T-cell (primary cell): ENCODE measurements at places on chromosomes 4 and X. TPM values are rescaled to one million over a fixed set of nuclear protein-coding genes. Genes with fewer than 3 reads are reported as not detected.

The VEGFD gene
- not detected for total RNA-seq

The KLHL13 gene
- total RNA-seq = 1.4 TPM

The FAM9C gene
- total RNA-seq = not detected

The IQCM gene
- total RNA-seq = not detected

The SLITRK4 gene
- not detected for total RNA-seq

The DUX4 gene
- total RNA-seq = not detected

The SMIM10 gene
- total RNA-seq = not detected

The USP17L10 gene
- not detected for total RNA-seq

The CT45A3 gene
- total RNA-seq = not detected

The F8A3 gene
- 17.0 TPM for total RNA-seq

The SPANXA2 gene
- not detected for total RNA-seq

The CABS1 gene
- total RNA-seq = not detected

The UNC5C gene
- total RNA-seq = not detected

The COL4A6 gene
- not detected for total RNA-seq

The REPS2 gene
- 0.66 TPM for total RNA-seq

The TMPRSS11B gene
- total RNA-seq = not detected

The XG gene
- total RNA-seq = not detected

The MRPL1 gene
- total RNA-seq = 21.0 TPM

The HSFX1 gene
- total RNA-seq = 0.50 TPM

The STATH gene
- not detected for total RNA-seq

The PDHA2 gene
- not detected for total RNA-seq

The NMU gene
- not detected for total RNA-seq

The NRK gene
- 0.13 TPM for total RNA-seq

The FGF13 gene
- total RNA-seq = 0.16 TPM

The CLDN34 gene
- total RNA-seq = not detected

The WDR17 gene
- total RNA-seq = 0.98 TPM

The ENPP6 gene
- total RNA-seq = not detected

The SOWAHB gene
- total RNA-seq = not detected

The GDPD2 gene
- total RNA-seq = not detected

The CXCL3 gene
- 0.32 TPM for total RNA-seq

The TAF7L gene
- not detected for total RNA-seq

The WFS1 gene
- total RNA-seq = 5.1 TPM

The FHIP1A gene
- total RNA-seq = 2.7 TPM

The MAGEC2 gene
- not detected for total RNA-seq

The LRCH2 gene
- total RNA-seq = not detected

The S100P gene
- total RNA-seq = 1.6 TPM

The IRAK1 gene
- total RNA-seq = 85.0 TPM

The FAT1 gene
- 1.5 TPM for total RNA-seq

The STPG2 gene
- total RNA-seq = not detected

The IQSEC2 gene
- 2.0 TPM for total RNA-seq

The PAGE1 gene
- total RNA-seq = not detected
